Activated CD4-positive, alpha-beta T cell treated with anti-CD3 and anti-CD28 coated beads, Interleukin-2, amount 50 U/mL, for 48 hours (primary cell): ENCODE measurements at places on chromosomes 3 and 15.
A peak's percentile ranks its signal among the peaks of the same experiment; 100 is the strongest.

DNA sequence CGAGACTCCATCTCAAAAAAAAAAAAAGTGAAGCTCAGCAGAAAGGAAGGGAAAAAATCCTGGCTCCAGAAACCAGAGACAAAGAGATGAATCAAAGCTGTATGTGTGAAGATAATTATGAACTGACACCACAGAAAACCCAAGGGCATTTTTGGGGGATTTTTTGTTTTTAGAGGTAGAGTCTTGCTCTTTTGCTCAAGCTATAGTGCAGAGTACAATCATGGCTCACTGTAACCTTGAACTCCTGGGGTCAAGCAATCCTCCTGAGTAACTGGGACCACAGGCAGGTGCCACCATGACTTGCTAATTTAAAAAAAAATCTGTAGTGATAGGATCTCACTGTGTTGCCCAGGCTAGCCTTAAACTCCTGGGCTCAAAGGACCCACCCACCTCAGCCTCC is 22.8 kb downstream of the HCLS1 start:
- DNase-seq = no peak

DNA sequence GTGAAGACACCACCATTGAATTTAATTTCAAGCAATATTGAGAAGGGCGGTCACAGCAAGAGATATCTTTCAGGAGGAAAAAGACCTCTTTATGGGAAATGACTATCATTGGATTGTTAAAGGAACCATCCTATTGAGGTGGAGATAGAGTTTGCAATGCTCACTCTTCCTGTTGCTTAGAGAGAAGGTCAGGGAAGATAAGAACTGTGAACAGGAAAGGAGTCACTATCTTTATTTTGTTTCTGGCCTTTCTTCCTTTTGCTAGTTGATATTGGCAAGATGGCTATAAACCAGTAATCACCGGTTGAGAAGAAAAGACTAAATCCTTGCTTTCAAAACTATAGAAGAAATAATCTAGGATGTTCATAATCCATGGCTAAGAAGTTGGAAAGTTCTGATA is 112.1 kb upstream of the TMEM108 start:
- no peak for DNase-seq

- no peak for DNase-seq
These were observed 344.9 kb upstream of the SLCO3A1 start for GRCh38 chr15:91508633-91509032.

DNA sequence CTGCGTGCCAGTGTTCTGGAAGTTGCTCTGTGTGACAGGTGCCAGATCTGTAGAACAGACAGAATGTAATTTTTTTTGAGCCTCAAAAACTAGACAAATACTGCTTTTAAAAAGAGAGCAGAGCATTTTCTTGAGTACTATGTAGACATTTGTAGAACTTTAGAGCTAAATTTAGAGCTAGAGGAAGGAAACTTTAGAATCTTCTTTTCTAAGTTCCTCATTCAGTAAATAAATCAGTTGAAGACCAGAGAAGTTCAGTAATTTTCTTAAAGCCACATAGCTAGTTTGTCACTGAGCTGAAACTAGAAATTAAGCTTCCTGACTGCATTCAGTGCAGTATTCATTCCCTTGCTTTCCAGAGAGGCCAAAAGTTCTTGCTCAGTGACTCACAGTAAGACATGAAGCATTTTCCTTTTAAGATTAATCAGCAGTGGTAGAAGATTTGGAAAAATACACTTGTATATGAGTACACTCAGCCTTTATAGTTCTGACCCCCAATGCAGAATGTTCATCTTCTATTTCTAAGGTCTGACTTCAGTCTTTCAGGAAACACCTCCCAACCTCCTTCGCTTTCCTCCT is 83.6 kb upstream of the TSEN2 start:
- no peak for DNase-seq

DNA sequence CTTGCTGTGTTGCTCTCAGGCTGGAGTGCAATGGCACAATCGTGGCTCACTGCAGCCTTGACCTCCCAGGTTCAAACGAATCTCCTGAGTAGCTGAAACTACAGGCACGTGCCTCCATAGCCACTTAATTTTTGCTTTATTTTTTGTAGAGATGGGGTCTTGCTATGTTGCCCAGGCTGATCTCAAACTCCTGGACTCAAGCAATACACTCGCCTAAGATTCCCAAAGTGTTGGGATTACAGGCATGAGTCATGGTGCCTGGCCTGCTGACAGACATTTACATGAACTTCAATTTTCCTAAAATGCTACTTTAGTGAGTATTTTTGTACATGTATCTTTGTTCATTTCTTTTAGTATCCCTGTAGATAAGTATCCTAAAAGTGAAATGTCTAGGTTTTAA is 132.3 kb downstream of the SUCLG2 start:
- DNase-seq = no peak

DNA sequence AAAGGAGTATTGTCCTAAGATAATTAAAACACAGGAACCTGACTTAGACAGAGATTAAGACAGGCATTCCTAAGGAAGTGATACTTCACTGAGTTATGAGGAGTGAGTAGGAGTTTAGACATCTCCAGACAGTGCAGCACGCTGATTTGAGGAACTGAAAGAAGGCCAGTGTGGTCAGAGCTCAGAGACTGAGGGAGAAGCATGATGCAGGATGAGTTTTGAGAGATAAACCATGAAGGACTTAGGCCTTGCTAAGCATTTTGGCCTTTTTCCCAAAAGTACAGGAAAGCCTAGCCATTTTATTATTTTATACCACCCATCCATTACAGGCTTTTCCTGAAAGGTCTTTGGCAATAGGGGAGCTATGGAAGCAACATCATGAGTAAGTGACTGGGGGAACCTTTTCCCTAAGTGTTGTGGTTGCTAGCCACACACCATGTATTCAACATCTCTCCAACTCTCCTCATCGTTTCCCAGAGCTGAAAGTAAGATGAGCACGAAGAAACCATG is 375.6 kb upstream of the TPRG1 start:
- no peak for DNase-seq

DNA sequence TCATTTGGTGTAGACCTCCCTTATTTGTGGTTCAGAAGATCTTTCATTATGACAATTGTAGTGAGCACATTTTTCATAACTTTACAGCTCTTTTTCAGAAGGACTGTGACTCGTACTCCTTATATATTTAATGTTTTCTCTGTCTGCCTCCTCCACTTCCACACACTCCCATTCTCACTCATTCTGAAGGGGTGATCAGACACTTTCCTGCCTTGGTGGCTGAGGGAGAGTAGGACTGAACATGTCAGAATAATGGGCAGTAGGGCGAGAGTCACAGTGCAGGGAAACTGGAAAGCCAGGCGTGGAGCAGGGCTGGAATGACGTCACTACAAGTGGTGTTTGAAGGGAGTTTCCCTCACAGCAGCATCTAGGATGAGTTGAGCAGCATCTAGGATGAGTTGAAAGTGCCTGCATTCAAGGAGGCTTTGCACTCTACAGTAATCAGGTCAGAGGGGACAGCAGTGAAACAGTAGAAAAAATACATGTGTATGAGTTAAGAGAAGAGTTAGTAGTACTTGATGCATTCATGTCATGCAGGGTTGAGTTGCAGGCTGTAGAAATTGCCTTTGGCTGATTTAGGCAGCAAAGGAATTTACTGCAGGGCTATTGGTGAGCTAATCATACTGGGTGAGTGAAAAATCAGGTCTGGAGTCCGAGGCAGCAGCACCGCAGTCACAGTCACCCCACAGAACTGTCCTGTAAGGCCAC is 36.3 kb upstream of the FBXL22 start:
- peak; percentile 85 for DNase-seq

- DNase-seq = no peak
These were observed 22.8 kb downstream of the IL17RD start for GRCh38 chr3:57142411-57142723.

DNA sequence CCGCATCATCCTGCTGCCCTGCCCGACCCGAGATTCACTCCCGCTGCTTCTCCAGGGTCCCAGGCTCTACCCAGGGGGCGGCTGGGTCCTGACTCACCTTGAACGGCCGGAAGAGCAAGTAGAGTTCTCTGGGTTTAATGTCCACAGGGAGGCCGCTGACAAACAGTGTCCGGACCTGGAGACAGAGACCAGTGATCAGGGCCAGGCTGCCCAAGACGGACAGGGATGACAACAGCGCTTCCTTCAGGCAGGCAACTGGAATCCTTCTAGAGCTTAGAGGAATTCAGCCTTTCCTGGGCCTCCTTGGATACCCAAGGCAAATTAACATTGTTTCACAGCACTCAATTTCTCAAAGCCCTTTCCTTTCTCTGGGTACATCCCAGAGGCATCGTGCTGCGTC is 23.9 kb downstream of the RBPMS2 start:
- DNase-seq = no peak

GRCh38 chr15:97986781-97987180 is 26.3 kb downstream of the ARRDC4 start:
- no peak for DNase-seq

- peak; percentile 45 for DNase-seq
These were observed 1.7 kb downstream of the TIPARP start for GRCh38 chr3:156675830-156676767.

DNA sequence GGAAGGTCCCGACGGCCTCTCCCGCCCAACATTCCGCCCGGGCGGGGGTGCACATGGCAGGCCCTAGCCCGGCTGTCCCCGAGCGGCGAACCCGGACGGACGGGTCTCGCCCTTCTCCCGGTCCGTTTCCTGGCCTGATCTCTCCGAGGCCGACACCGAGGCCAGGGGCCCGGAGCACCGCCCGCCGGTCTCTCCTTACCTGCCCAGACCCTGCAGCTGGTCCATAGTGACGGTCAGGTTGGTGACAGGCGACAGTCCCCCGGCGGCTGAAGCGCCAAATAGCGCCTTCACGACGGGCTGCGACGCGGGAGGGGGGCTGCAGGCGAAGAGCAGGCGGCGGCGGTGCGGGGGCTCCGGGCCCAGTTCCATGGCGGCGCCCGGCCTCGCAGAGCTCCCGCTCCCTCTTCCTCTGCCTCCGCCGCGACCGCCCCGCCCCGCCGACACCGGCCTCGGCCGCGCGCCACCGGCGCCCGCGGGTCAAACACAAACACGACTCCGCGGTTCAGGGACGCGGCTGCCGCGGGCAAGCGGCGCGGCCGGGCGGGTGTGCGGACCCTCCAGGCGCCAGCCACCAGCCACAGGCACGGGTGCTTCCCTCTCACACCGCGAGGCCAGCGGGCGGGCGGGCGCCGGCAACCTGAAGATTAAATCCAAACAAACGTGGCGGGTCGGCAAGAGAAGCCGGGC is 495 bp downstream of the CDC25A start:
- peak; percentile 17 for DNase-seq
